ENCODE measurements at places on chromosomes 1 and 21.

DNA sequence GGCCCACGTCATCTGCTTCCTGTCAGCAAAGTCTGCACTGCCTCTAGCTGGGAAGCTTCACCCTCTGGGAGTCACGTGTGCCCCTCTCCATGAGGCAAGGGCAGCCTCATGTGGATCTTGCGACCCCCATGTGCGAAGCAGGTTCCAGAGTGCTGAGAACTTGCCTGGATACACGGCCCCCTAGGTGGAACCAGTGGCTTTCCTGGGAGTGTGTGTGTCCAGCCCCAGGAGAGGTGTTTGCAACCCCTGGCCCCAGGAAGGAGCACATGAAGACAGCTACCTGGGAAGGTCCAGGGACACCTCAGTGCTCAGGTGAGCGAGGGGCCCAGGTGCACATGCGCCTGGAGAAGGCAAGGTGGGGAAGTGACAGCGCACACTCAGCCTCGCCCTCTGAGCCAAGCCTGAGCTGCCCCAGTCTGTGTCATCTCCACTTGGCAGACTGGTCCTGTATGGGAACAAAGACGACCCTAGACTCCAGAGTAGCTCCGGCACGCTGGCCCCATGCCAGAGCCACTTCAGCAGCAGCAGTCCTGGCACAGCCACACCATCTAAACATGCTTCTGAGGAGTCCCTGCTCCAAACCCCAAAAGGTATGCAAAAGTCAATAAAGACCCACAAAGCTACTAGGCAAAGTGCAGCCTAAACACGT is 8.9 kb downstream of the LSS start:
- DNase-seq, result peak; percentile 69

- no peak for DNase-seq
These were observed 177.0 kb downstream of the DUSP10 start for GRCh38 chr1:221564891-221565290.

GRCh38 chr1:179706339-179706941 is 36.7 kb upstream of the FAM163A start:
- DNase-seq, result peak; percentile 49

DNA sequence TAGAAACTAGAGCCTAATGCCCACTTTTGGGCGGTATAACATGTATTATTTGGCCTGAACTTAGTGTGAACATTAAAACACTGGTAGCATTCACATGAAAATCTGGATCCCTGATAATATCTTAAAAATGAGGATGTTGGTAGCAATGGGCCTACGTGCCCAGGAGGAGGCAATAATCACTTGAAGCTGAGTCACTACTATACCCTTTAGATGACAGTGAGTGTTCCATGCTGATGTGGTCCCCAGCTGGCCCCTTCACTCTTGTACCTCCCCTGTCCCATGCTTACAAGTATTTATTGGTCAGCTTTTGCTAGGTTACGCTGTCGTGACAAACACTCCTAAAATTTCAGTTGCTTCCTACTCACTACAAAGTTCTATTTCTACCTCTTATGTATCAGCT is 23.0 kb upstream of the POU2F1 start:
- no peak for DNase-seq

DNA sequence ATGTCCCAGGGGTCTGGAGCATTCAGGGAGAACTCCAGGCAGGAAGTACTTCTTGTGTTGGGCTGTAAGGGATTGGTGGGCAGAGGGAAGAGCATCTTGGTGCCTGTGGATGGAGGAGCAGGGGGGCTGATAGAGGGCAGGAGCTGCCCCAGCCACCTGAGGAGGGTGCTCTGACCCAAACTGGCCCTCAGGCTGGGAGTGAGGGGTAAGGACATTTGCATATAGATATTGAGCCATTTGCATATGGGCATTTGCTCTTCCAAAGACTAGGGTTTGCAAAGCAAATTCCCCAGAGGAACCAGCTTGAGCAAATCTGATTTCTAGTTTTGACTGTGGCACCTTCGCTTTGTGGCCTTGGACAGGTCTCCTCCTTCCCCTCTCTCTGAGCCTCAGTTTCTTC is 18.2 kb downstream of the ZNF362 start:
- no peak for DNase-seq

DNA sequence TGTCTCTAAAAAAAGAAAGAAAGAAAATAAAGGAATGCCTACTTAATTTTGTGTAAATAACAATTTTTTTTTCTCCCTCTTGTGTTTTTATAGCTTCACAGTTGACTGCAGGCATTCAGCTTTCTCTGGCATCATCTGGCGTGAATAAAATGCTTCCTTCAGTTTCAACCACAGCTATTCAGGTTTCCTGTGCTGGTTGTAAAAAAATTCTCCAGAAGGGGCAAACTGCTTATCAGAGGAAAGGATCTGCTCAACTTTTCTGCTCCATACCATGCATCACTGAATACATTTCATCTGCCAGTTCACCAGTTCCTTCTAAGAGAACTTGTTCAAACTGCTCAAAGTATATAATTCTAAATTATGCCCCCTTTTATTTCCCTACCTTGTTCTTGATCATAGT is 18.0 kb downstream of the ZMYM1 start:
- no peak for DNase-seq

DNA sequence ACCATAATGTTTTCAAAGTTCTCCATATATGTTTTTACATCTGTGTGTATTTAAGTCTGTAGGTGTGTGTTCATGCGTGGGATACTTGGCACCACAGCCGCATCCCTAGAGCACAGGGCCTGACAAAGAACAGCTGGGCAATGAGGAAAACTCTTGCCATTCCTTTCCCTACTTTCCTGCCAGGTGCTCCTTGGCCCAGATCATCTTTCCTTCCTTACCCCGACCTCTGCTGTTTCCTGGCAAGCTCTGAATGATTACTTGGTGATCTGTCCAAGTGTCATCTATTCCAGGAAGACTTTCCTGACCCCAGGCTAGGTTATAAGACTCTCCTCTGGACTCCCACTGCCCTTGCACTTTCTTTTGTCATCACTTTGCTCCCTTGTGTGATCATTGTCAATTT is 123.6 kb downstream of the ELAVL4 start:
- no peak for DNase-seq

DNA sequence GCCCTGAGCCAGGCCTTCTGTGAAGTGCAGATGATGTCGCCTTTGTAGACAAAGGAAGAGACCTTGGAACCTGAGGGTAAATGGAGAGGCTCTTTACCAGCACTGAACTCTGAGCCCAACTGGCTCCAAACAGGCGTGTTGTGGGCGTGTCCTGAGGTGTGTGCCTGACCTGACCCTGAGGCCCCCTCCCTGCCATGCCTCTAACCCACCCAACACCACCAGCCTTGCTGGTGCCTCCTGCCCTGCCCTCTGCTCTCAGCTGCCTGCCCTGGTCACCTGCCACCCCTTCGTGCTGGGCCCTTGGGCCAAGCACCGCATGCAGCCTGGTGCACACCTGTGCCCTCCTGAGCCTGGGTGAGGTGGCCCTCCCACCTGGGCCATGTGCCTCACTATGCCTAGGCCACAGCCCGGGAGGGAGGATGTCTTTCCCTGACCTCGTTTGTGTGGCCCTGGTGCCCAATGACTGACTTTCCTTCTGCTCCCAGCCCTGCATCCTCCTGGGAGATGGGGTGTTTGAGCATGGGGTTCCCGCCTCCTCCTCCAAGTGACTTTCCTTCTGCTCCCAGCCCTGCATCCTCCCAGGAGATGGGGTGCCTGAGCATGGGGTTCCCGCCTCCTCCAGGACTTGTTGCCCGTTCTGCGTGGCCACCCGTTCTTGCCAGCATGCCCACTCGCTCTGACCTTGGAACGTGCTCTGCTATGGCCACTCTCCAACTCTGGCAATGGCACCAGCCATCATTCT is 157.0 kb downstream of the PCBP3 start:
- no peak for DNase-seq

DNA sequence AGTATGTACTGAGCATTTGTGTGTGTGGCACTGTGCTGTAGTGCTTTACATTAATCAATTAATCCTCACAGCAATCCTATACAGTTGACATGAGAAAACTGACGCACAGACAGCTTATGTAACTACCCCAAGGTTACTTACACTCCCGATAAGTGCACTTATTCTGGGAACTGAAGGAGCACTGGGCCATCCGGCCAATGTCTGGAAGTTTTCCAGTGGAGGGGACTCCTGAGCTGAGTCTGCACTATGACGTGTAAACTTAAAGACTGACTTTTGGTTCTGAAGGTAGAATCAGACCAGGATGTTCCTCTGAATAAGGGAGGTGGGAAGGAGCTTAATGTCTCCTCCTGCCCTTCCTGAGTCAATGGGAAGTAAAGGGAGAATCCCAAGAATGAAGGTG is 12.2 kb downstream of the TRABD2B start:
- no peak for DNase-seq

GRCh38 chr1:2030076-2030871 is 11.1 kb downstream of the GABRD start:
- DNase-seq, result no peak

- no peak for DNase-seq
These were observed 4.9 kb upstream of the PTGFRN start for GRCh38 chr1:116904791-116905320.

DNA sequence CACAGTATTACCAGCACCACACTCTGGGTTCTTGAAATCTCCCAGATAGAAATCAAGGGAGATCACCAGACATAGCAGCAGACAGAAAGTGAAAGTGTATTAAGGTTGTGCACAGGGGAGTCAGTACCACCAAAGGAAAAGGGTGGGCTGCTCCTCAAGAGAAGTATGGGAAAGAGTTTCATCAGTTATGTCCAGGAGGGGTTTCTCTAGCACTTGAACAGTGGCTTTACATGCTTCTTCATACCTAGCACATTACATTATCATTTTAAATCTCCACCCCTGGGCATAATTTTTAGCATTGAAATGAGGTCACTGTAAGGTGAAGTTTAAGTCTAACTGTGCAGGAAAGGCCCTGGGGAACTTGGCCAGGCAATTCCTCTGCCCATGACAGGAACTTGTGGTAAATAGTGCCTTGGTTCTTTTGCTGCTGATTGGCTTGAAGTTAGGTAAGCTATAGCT is 601.0 kb downstream of the NUF2 start:
- no peak for DNase-seq

DNA sequence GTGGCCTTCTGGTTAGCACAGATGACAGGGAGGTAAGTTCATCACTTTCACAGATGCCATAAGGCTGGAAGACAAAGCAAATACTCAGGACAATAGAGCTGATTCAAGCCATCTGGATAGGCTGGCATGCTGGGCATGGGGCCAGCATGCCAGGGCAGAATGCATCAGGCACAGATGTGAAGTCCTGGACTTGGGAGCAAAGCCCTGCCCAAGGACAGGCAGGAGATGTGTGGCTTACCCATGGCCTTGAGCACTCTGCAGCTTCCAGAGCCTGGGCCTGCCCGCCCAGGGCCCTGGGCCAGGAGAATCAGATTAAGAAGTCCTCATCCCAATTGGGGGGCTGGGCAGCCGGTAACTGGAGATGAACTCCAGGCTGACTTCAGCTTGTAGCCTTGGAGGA is 135.7 kb upstream of the ZC3H12A start:
- peak; percentile 41 for DNase-seq

DNA sequence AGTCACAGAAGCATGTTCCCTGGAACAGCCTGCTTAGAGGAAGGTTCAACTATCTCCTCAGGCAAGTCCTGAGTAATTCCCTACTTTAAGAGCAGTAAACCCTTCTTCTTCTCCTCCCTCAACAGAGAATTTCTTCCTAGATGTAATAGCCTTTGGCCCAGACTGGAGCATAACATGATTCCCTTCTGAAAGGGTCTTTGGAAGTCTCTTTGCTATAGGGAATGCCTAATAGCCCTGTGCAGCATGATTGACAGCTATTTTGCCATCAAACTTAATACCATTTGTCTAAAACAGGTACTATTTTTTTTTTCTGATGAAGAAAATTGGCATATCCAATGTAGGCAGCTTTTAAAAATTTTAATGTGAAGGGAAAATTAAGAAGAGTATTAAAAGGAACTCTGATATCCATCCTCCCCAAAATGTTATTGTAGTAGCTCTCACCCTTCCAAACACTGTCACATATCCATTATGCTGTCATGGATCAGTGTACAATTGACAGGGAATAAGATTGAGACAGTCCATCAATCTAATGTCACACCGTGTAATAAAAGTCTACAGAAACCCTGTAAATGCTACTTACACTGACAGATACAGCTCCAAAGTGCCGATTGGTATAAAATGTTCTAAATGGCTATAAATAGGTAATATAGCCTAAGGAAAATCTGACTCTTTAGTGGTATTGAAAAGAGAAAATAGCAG is 884.6 kb downstream of the TTLL7 start:
- no peak for DNase-seq

DNA sequence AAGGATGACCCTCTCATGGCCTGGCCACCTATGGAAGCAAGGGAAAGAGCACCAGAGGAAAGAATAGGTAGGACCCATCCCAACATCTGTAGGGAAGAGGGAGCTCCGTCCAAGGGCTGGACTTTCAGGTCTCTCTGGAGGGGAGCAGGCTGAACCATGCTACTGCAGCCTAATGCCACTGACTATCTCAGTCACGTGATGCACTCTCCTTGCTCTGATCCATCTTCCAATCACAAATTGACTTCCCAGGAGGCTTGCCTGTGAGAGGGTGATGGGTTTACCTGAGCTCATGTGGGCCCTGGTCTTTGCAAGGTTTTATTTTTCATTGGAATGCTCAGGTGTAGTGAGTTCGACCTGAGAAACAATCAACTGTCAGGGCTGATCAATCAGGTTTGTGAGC is 128.8 kb downstream of the CACNA1E start:
- no peak for DNase-seq

DNA sequence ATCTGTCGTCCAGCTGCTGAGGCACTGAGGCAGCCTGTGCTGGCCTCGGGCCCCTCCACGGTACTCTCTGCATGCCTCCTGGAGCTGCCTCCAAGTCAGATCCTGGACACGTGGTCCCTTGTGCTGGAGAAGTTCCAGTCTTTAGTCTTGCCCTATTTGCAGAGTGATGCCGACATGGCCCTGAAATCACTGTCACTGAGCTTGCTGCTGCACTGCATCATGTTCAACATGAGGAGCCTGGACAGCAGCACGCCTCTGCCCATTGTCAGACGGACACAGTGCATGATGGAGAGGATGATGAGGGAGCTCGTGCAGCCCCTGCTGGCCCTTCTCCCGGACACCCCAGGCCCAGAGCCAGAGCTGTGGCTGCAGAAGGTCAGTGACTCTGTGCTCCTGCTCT is 10.0 kb downstream of the URB2 start:
- DNase-seq, result no peak

DNA sequence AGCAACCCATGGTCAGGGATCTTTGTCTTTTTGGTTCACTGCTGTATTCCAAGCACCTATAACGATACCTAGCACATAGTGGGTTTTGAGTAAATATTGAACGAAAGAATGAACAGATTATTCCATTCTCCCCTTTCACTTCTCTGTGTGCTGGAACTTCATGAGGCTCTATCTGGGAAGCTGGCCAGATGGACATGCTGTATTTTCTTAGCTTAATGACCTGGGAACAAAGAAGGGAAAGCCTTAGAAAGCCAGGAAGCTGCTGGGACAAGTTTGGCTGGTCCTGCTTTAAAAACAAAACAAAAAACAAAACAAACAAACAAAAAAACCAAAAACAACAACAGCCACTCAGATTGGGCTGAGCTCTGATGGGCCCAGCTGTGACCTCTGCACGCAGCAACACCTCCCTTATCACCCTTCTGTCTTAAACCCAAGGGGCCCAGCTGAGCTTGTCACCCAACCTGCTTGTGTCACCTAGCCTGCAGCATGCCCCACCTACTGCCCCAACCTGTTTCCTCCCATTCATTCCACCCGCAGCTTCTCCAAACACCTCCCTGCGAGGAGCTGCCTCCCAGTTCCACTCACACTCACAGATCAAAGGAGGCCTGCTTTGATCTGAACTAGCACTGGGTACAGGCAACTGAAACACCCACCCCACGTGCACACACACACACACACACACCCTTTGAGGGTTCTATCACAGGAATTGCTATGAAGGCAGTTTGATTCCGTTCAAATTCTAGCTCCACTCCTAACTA is 37.1 kb downstream of the SLC30A1 start:
- no peak for DNase-seq

Measured in NCI-H1105 (cell line).